ENCODE measurements at places on chromosomes 11 and 22.

- DNase-seq: no peak
These were observed 64.8 kb downstream of the RAB30 start for GRCh38 chr11:83006877-83007330.

- DNase-seq: no peak
These were observed 109.4 kb downstream of the MICAL2 start for GRCh38 chr11:12219757-12220156.

DNA sequence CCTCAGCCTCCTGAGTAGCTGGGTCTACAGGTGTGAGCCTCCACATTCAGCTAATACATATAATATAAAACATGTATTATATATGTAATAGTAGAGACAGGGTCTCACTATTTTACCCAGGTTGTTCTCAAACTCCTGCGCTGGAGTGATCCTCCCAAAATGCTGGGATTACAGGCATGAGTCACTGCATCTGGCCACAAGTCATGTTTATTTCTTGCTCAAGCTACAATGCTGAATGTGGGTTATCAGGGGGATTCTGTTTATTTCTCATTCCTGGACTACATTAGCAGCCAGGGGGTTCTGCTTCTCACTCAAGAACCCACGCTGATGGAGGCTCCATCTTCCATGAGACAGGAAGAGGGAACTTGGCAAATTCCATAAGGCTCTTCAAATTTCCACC, 24.8 kb downstream of the FOLR3 start:
- no peak for DNase-seq

GRCh38 chr11:113507341-113507740, 32.1 kb upstream of the DRD2 start:
- no peak for DNase-seq

GRCh38 chr11:109996060-109996459, 97.1 kb upstream of the ZC3H12C start:
- DNase-seq: no peak

- peak; percentile 59 for DNase-seq
These were observed 30.0 kb downstream of the WNT7B start for GRCh38 chr22:45946805-45947600.

DNA sequence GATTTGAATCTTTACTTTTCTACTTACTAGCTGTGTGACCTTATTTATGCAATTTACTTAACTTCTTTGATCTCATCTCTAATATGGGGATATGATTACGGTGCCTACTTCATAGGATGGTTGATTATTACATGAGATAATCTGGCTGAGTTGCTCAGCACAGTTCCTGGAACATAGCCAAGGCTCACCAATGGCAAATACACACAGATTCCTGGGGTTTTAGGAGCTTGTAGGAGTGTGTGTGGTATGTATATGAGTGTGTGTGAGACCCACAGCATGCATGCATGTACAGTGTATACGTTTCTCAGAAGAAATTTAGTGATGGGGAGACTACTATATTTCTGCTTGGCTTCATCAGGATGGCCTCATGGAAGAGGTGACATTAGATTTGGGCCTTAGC, 256.9 kb downstream of the KIRREL3 start:
- no peak for DNase-seq

DNA sequence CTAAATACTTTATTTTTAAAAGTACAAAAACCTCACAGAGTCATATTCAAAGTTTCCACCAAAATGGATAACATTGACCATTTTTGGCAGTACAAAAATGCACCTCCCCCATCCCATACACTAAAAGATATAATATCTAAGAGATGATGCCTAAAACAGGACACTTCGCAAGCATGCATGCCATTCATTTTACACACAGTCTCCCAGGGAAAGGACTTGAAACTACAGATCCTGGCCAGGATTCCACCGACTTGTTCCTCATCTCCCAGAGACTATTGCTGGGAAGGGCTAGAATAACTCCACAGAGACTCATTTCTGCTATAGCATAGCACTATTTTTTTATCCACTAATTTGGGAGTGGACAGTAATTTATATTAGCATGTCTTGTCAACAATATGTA, 81.7 kb downstream of the MTNR1B start:
- DNase-seq: no peak

DNA sequence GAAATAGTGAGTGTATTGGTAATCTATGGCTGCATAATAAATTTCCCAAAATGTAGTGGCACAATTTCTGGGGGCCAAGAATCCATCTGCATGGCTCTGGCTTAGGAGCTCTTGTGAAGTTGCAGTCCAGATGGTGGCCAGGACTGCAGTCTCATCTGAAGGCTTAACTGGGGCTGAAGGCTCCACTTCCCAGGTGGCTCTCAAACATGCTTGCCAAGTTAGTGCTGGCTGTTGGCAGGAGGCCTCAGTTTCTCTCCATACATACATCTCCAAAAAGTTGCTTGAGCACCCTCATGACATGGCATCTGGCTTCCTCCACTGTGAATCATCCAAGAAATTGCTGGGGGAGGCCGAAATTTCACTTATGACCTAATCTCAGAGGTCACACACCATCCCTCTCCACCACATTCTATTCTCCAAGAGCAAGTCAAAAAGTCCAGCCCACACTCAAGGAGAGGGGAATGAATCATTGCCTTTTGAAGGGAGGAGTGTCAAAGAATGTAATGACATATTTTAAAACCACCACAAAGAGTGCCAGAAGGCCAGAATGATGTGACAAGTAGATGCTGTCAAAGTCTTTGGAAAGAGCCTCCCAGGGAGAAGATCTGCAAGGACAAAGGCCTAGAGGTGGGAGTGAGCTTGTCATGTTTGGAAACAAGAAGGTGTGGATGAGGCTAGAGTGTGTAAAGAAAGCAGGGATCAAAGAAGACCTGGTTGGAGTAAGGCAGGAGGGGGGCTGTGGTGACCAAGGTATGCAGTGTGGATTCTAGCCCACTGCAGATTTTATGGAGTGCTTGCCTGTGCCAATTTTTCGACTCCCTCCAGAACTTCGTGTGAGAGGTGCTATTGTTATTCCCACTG, 566.2 kb downstream of the MIAT start:
- no peak for DNase-seq

- no peak for DNase-seq
These were observed 61.1 kb upstream of the TNRC6B start for GRCh38 chr22:40116496-40117200.

GRCh38 chr11:57646194-57646798, 3.4 kb downstream of the YPEL4 start:
- DNase-seq: no peak

DNA sequence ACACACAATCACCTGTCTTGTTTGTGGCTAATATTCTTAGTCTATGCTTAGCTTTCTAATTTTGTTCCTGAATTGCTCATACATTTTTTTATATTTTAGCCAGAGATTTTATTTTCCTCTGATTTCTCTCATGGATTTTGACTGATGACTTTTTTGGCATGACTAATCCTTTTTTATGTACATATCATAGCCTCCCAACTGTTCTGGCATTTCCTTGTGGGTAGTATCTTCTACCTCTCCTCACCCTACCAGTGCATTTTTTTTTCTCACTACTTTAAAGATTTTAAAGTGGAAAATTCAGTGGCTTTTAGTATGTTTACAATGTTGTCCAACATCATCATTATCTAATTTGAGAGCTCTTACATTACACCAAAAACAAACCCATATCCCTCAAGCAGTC, 84.4 kb upstream of the TENM4 start:
- no peak for DNase-seq
